ENCODE measurements at places on chromosomes 6 and 20.

- no peak for DNase-seq
These were observed 159.7 kb upstream of the KCNG1 start for GRCh38 chr20:51182571-51182970.

DNA sequence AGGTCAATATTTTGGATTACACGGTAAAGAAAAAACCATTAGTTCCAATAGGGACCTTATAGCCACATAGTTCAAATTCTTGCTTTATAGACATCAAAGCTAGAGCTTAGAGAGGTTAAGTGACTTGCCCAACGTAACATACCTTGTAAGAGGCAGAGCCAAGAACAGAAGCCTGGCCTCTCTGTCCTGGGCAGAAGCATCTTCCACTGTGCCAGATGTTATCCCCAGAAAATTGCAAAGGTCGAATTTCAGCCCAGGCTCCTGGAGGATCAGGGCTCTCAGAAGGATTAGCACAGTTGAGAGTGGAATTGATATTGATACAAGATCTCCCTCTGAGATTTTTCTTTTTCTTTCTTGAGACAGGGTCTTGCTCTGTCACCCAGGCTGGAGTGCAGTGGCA, 6.1 kb downstream of the SMIM28 start:
- no peak for DNase-seq

GRCh38 chr20:50712771-50713656, 18.4 kb upstream of the PARD6B start:
- no peak for DNase-seq

- DNase-seq = no peak
These were observed 492.1 kb upstream of the CHD6 start for GRCh38 chr20:42110301-42110700.

- no peak for DNase-seq
These were observed 1.8 kb downstream of the LTB start for GRCh38 chr6:31580438-31580740.

DNA sequence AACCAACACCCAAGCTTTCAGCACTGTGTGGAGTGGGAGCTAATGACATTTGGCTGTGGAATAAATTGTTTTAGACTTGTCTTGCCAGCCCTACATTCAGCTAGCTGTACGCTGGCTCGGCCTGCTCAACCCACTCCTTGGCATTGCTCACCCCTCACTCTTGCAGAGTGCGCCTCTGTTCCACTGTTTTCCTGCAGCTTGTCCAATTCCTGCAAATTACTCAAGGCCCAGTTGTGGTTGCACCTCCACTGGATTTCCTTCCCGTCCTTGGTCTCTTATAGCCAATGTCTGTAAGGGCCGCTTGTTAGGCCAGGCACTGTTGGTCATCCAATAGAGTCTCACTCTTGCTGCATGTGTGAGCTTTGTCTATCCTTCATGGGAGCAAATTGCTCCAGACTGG, 289.2 kb upstream of the RNF24 start:
- no peak for DNase-seq

GRCh38 chr20:25057234-25058050, 497 bp downstream of the ACSS1 start:
- peak; percentile 69 for DNase-seq

DNA sequence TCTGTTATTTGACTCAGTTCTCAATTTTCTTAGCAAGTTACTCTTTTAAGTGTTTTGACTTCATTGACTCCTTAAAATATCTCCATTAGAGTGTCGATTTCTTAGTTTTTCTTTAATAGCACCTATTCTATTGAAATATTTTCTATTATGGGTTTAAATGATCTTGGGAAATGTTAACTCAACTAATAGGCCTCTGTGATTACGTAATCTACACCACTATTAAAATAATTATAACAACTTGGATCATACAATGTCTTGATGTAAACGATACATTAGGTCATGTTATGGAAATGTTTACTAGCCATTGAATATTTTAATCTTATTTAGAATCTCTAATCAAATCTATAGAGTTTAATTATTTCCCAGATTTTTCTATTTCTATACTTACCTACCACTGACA, 550.0 kb downstream of the EYS start:
- DNase-seq = no peak

GRCh38 chr6:13431861-13432465, 55.4 kb downstream of the GFOD1 start:
- DNase-seq = no peak

GRCh38 chr6:169378620-169379381, 125.2 kb upstream of the THBS2 start:
- DNase-seq = no peak

- no peak for DNase-seq
These were observed 117.6 kb downstream of the MRPL14 start for GRCh38 chr6:44009425-44010321.

DNA sequence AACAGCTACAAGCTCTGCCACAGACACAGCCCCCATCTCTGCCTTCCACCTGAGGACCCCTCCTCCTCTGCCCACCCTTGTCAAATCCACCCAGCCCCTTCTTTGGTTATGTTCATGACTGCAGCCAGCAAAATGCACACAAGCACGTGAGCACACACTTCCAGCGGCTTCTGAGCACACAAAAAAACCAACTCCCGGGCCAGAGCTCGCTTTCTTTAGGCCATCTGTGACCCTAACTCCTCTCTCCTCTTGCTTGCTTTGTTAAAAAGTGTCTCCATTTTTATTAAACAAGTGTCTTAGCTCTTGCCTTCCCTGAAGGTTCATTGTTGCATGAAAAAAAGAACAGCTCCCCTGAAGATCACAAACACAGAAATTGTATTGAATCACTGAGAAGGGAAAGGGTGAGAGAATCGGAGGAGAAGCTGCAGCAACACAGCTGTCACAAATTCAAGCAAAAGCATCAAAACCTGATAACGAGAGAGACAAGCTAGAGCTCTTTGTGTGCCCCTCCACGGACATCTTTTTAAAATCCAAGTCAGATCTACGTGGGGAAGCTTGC, 142.1 kb downstream of the CD83 start:
- no peak for DNase-seq

DNA sequence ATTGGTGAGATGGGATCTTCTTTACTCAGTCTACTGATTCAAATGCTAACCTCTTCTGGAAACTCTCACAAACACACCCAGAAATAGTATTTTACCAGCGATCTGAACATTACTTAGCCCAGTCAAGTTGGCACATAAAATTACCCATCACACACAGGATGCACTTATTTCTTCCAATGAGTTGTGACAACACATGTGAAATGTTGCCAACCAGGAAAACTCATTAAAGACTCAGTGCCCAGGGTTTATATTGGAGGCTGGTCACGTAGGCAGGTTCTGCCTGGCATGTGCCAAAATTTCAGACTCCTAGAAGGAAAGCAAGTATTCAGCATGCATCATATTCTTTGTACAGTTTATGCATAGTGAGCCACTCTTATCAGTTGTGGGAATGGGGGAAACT, 443.3 kb downstream of the EPM2A start:
- no peak for DNase-seq

DNA sequence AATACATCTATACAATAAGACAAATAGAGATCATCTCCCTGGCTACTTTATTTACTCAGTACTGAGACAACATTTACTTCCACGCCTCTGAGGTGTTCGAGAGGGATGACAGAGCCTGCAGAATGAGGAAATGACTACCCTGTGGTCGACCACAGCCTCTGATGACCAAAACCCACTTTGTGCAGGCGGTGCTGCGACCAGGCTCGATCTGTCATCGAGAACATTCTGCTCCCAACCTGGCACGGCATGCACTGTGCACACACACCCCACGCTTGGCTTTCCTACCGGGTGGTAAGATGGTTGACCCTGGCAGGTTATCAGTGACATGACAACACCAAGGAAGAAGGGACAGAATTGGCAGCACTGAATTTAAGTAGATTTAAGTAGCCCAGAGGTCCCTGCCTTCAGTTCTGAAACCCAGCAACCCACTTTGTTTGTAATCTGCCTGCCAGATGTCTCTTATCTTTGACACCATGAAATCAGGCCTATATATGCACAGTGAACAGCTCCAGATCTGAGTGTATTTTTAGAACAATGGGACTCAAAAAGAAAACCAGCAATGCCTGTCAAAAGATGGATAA, 42.6 kb downstream of the TTI1 start:
- peak; percentile 43 for DNase-seq

DNA sequence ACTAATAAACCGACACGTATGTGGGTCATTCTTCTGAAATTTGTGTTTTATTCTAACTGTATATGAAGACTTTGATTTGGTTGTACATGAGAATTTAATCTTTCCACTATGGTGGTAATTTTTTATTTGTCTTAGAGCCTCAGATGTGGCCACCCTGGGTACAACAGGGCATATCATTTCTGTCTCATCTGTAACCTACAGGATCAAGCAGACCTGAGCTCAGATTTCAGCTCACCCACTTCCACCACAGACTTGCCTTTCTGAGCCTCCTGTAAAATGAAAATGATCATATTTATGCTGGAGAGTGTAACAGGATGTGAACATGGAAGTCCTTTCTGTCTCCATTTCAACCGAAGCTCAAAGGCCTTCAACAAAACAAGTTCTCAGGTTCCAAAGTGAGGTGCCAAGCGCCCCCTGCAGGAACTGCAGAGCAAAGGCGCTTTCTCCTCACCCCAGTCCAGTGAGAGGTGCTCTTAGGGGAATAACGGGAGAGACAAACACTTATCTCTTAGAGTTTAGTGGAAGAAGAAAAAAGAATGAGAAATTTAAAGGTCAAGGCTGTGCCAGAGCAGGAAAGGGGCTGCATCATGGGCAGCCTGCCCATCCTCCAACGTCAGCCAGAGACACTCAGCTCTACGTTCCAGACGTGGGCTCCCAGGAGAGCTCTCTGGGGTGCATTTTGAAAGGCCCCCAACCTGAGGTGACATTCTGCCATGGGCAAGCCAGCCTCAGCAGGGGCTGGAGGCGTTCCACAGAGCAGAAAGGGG, 23.0 kb upstream of the CD24 start:
- DNase-seq = no peak

DNA sequence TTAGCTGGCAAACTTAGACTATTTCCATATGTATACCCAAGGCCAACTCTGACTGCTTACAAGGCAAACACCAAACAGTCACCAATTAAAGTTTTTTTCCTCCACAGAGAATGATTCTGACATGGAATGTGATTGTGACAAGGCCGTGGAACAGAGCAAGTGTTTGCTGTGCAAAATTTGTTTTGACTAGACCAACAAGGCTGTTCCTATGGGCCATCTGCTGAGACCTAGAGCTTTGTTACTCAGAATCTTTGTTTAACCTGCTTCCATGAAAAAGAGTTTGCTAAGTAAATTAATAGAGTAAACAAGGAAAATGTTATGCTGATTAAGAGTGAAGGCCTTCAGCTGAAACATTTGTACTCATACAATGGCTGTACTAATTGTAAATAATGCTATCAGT, 51.6 kb upstream of the IMPG1 start:
- DNase-seq = no peak

- DNase-seq = no peak
These were observed 731.6 kb upstream of the MMS22L start for GRCh38 chr6:98014442-98015201.

DNA sequence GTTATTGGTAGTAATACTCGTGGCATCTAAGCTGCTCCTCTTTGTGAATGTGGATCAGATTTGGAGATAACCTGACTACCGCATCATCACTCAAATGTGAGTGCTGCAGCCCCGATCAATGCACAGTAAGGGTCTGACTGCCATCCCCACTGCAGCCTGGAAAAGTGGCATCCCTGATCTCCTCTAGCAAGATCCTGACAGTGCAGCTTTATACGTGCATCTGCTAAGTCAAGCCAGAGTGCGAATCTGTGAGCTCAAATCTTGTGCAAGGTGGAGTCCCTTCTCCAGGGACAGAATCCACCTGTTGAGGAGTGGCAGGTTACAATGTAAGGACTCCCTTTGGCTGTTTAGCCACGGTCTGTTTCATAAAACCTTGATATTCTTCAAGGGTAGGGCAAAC, 215.0 kb upstream of the EXOC2 start:
- no peak for DNase-seq

- DNase-seq = no peak
These were observed 62.2 kb downstream of the ARFGEF2 start for GRCh38 chr20:48983423-48984400.

DNA sequence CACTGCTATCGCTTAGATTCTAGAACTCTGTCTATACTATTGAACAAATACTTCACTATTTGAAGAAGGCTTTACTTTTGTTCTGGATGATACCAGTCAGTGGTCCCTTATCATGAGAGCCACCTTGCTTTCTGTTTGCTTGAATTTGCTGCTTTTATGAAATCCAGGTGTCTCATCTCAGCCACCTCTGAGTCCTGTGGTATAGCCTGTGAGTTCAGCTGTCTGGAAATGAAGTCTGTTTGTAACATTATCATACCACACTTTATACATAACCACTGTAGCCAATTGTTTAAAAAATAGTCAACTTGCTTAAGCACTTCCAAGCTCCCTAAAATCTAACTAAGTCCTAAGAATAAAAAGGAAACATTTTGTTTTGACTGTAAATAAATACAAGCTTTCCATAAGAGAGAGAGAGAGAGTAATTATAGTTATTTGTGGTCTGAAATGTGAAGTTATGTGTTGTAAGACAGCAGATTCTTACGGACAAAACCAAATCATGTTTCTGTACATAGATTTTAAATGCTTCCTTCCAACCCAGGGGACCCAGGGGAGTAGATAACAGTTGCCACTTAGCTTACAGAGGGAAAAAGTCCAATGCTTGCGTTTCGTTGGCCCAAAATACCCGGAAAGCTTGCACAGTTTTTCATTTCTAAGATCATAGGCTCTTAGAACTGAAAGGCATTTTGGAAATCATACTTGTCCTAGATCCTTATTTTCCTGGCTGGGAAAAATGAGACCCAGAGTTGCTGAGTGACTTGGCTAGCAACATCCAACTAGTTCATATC, 1107.8 kb upstream of the FLRT3 start:
- DNase-seq = no peak

DNA sequence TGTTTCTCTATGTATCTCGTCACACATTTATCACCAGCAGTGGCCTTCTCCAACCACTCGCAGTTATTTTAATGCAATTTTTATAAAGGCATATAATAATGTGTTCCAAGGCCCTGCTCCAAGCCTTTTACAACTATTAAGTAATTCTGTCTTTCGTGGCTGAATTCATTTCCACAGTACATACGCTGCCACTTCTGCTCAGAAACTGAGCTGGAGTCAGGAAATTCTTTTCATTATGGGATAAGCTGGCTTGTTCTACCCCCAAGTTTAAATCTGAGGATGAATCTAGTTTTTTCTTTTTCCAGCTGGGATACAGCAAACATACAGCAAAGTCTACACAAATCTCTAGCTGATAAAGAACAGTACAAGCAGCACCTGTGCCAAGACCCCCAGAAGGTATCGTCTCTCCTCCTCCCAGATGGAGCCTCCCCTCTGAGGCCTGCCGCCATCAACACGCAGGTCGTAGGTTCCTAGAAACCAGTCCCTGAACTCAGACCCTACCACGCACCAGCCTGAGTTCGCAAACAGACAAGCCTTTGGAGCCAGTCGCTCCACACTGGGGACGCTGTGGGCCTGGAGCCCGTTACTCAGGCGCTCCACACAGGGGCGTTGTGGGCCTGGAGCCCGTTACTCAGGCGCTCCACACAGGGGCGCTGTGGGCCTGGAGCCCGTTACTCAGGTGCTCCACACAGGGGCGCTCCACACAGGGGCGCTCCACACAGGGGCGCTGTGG, 263.5 kb downstream of the THBS2 start:
- no peak for DNase-seq

GRCh38 chr6:72554761-72555221, 67.1 kb upstream of the KCNQ5 start:
- DNase-seq = no peak
